Bronchial smooth muscle cell (primary cell): ENCODE measurements at places on chromosomes 12 and 14. TPM values are rescaled to one million over a fixed set of nuclear protein-coding genes. Genes with fewer than 3 reads are reported as not detected.

The RASSF9 gene
- total RNA-seq, result 0.43 and 0.47 TPM in 2 replicates

The TEAD4 gene
- total RNA-seq, result 2.5 and 3.6 TPM in 2 replicates

The PLCZ1 gene
- total RNA-seq, result not detected in 2 replicates

The REC8 gene
- 0.77 and 1.4 TPM in 2 replicates for total RNA-seq

The GPR65 gene
- total RNA-seq, result not detected in 2 replicates

The CLEC2A gene
- total RNA-seq, result not detected in 2 replicates

The SLCO1B1 gene
- not detected in 2 replicates for total RNA-seq

The ARMH4 gene
- total RNA-seq, result 2.8 and 3.0 TPM in 2 replicates

The PROX2 gene
- not detected in 2 replicates for total RNA-seq

The CLEC4A gene
- total RNA-seq, result under 0.01 and 0.09 TPM in 2 replicates

The KITLG gene
- 37.9 and 69.2 TPM in 2 replicates for total RNA-seq

The EPYC gene
- not detected in 2 replicates for total RNA-seq

The SLC5A8 gene
- not detected in 2 replicates for total RNA-seq

The ACOT4 gene
- total RNA-seq, result 0.26 and 0.32 TPM in 2 replicates

The CARMIL3 gene
- under 0.01 and 0.17 TPM in 2 replicates for total RNA-seq

The HOXC9 gene
- 0.52 and 0.63 TPM in 2 replicates for total RNA-seq
